ENCODE measurements at places on chromosomes 2 and 18. TPM values are rescaled to one million over a fixed set of nuclear protein-coding genes. Genes with fewer than 3 reads are reported as not detected.

DNA sequence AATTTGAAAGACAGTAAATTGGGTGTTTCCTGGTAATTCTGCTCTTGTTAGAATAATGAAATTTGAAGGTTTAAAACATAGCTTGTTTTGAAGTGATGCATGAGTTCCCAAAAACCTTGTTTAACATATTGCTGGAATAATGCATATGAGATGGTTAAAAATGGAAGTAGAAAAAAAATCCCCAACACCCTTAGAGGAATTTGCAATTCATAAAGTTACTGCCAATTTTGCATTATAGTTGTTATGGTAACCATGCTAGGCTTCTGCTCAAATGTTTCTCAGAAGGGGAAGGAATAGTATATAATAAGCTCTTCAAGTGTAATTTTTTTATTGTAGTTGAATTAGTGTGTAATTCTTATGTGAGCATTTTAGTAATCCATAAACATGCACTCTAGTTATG is 49.1 kb downstream of the FASTKD2 start:
- no peak for DNase-seq

GRCh38 chr2:66030553-66030952 is 404.4 kb upstream of the MEIS1 start:
- no peak for DNase-seq

DNA sequence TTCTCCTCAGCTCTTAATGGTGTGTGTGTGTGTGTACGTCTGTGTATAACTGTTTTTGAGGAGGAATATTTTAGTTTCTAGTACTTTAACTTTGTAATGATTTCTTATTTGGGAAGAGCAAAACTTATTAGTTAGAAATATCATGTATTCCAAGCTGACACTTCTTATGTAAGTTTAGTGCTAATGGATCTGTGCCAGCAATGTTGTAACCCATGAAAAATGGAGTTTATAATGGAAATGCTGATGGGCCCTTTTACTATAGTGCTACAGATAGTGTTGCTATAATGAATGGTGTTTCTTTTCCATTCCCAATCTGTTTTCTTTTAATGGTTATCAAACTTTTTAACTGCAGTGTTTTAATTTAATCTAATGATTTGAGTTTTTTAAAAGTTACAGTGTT is 49.8 kb upstream of the OTX1 start:
- DNase-seq, result no peak

GRCh38 chr2:101956465-101957438 is 35.0 kb upstream of the IL1R2 start:
- no peak for DNase-seq

DNA sequence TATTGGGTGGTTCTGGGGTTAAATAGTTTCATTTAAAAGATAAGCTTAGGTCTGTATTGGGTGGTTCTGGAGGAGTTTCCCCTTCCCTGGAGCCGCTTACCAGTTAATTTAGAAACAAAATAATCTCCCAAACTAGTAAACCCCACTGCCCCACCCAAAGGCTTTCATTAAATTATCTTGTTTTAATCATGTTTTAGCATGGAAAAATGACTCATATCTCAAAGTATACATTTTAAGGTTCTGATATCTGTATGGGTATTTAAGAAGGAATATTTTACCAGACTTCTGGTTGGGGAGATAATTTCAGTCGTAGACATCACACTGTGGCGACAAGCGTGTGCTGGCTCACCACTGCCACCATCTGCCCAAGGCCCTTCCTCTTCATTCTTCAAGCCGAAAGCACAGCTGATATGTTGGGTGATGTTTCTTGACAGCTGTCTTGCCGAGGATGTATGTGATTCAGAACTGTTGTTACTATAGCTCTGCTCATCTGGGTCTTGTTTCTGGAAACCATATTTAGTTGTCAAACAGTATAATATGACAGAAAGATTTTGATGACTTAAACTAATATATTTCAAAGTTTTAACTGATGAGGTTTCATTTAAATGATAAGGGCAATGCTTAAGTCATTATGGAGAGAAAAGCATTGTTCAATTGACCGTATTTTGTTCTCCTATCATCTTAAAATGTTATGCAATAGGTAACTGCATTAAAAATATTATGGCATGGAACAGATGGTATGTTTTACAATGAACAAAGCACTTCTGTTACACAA is 5.1 kb downstream of the FIGLA start:
- no peak for DNase-seq

DNA sequence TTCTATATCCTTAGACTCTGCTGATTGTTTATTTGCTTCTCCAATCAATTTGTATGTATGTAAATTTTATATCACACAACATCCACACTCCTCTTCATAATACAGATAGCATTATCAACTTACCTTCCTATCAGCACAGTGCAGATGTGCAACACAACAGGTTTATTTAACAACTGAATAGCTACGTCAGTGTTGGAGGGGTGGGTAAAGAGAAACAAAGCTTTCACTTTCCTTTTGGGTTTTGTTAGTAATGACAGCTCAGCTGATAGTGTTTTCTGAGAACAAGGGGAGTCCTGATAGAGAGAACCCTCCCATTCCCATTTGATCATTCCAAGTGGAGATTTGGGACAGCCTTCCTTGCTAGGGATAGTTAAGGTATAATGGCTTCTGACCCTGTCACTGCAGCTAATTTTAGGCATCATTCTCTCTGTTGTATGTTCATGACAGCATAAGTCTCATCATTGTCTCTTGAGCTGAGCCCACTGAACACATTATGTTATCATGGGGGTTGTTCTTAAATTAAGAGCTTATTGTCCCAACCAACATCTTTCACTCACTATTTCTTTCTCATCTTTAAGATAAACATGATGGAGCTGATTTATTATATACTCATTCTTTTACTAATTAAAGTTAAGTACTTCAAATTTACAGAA is 227.7 kb downstream of the GPD2 start:
- no peak for DNase-seq

The PDE6D gene
- 20.0 TPM for total RNA-seq

The LYPD1 gene
- total RNA-seq, result 0.66 TPM

DNA sequence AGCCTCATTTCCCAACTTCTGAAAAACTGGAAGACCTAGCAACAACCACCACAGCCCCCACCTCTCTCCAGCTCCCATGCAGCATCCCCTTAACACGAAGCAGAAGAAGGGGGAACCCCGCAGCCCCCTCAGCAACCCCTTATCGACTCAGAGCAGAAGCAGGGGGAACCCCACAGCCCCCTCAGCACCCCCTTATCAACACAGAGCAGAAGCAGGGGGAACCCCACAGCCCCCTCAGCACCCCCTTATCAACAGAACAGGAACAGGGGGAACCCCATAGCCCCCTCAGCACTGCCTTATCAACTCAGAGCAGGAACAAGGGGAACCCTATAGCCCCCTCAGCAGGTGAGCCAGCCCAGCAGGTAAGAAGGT is 6.7 kb downstream of the SLC66A2 start:
- DNase-seq, result peak; percentile 18

- DNase-seq, result no peak
Observed at GRCh38 chr2:24473626-24474025, 17.4 kb upstream of the NCOA1 start.

The REG3G gene
- not detected for total RNA-seq

DNA sequence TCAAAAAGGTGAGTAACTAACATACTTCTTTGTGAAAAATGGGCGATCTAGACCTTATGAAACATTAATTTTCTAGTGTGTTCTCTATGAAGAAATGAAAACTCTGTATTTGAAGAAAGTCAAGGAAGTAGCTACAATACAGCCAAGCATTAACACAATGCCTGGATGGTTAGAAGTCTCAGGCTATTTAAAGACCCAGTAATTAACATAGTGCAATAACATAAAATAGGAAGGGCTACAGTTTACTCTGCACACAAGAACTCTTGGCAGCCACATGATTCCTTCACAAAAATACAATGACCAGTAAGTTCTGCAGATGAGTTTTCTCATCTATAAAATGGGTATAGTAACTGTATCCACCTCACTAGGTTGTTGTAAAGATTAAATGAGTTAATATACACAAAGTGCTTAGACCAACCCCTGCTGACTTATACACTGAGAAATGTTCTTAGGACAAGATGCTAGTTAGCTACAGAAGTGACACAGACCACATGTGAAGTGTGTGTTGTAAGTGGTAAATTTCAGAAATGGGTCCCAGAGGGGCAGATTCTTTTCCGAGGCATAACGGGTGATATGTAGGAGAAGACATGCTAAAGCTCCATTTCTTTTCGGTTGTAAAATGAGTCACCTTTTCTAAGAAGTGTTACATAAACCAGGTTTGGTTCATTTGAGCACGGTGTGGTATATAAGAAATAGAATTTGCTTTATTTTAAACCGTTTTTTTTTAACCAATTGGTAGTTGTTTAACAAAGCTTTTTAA is 61.8 kb downstream of the CXCR4 start:
- no peak for DNase-seq

DNA sequence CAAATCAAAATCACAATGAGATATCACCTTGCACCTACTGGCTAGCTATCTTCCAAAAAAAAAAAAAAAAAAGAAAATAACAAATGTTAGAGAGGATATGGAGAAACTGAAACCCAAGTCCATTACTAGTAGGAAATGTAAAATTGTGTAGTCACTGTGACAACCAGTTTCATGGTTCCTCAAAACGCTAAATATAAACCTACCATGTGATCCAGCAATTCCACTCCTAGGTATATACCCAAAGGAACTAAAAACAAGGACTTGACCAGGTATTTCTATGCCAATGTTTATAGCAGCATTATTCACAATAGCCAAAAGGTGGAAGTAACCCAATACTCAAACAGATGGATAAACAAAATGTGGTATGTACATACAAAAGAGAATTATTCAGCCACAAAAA is 11.7 kb upstream of the SCRN3 start:
- no peak for DNase-seq

The NPHP1 gene
- total RNA-seq, result 0.42 TPM

The BOLL gene
- not detected for total RNA-seq

The COQ10B gene
- total RNA-seq, result 38.5 TPM

DNA sequence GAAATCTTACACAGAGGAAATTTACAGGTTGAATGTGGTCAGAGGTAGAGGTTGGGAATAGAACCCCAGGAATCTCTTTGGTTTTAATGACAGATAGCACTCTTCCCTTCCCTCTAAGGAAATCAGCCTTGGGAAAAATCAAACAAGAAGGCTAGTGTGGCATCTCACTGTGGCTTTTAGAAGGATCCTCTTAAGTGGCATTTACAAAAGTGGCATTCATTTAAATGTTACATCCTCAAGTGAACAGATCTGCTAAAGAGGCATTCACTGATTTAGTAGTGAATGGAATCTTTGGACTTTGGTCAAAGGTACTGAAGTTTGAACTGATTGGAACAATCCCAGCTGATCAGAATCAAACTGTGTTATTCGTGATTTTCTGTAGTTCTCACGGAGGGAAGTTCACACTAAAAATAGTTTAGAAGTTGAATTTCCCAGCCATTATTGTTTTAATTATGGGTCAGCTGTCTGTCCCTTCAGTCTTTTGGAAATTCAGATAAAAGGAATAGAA is 136.5 kb upstream of the FN1 start:
- no peak for DNase-seq

DNA sequence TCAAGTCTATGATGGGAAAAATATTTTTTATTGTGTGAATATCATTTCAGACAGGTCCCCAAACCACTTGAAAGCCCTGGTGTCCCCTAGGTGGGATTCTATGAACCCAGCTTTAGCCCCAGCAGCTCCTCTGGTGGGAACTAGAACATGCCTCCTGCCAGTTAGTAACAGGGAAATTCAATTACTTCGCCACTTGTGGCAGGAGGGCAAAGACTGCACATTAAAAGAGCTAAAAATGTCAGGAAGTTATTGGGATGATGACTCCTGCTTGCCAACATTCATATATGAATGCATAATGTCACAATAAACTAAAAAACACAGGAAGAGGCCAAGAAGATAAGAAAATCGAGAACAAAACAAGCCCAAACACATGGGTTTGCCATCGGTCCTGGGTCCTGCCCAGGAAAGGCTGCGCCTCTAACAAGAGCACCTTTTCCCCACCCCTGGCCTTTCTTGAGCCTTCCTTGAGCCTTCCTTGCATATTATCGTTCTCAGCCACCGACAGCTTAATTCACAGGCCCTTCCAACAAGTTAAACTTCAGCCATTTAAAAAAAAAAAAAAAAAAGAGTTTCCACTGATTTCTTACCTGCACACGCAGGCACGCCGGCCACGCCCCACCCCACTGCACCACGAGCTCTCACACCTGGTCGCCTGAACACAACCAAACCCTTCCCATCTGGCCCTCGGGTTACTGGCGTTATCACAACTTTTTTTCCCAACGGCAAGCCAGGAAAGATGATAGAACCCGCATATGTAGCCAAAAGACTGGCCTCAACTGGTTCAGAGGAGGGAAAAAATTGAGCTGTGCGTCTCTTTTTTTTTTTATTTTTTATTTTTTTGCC is 23.4 kb downstream of the BCL11A start:
- peak; percentile 82 for DNase-seq

DNA sequence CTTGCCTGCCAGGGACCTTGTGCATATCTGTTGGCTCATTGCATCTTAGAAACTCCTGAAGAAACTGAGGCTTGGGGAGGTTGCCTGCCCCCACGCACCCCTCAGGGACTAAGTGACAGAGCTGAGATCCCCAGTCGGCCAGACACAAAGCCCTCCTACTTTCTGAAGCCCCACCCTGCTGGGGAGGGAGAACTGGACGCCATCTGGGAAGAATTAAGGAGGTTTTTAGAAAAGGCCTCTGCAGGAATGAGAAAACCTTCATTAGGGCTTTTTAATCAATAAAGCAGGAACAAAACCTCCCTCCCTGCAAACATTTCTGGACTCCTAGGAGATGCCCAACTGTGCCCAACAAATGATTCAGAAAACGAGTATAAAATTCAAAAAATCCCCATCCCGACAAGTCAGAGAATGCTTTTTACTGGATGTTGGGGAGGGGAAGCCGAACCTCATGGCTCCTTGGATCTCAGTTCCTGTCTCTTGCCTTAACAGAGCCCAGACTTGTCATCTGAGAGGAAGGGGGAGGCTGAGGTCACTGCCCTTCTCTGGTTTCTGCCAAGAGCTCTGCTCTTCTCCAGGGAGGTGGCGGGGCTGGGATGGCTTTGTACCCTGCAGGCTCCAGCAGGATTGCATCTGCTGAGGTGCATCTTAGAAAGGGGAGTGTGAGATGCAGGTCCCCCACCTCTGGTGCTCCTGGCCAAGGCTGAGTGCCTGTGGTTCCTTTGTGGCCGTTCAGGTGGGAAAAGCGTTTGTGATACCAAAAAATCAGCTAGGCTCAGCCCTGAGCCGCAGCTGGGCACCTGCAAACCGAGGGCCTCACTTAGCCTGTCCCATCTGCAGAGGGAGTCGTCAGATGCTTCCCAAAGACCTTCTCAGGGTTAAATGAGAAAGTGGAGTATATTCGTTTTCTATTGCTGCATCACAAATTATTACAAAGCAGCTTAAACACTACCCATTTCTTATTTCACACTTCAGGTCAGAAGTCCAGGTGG is 142.4 kb downstream of the ZFP36L2 start:
- no peak for DNase-seq
